Stimulated activated CD4-positive, alpha-beta T cell treated with anti-CD3 and anti-CD28 coated beads, Interleukin-1b, Interleukin-23, amount 100 ng/mL, for 4 hours (primary cell): ENCODE measurements at places on chromosomes 5 and 9.

DNA sequence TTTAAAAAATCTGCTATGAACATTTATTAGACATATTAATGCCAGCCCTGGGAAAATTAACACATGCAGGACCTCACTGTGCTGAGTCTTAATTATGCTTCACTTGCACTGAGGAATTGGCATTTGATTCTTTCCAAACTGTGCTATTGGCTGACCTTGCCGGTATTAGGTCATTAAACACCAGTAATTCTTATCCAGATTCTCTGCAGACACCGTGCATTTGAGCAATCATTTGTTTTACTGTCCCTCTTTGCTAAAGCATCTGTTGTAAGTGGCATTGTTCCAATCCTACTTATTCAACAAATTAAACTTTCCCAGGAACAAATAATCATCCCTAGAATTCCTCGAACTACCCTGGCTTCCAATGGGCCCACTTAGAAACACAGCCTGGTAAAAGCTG is 145.0 kb downstream of the SLC12A2 start:
- DNase-seq: no peak

- DNase-seq: no peak
Observed at GRCh38 chr5:102069974-102070373, 226.1 kb downstream of the SLCO4C1 start.

DNA sequence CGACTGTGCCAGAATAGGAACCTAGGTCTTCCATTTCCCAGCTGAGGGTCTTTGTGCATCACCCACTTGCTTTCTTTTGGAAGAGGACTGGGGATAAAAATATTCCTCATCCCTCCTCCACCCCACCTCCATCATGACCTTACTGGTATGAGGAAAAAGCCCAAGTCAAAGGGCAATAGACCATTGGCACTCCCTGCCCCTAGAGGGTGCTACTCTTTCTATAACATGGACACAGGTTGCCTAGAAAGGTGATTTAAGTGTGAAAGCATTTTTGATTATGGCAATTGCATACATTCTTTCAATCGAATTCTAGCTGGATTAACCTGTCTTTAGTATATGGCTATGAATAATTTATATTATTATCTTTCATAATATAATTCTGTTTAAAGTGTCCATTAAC is 22.8 kb upstream of the ZNF618 start:
- DNase-seq: no peak

DNA sequence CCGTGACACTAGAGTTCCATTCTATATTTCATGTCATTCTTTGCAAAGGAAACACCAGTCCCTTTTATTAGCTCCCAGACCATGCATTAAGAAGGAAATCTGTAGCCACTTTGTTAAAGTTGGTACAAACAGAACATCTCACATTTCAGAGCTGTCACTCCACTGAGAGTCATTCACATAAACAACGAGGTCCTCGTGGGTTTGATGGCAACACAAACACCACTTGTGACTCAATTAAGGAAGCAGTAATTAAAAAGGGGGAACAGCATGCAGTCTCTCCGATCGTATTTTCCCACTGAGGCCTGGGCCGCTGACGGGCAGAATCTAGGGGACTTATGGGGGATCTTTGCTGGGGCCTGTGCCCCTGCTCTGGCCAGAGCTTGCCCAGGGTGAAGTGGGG is 94.2 kb upstream of the ZNF618 start:
- DNase-seq: no peak

- no peak for DNase-seq
Observed at GRCh38 chr9:122159925-122160246, 178 bp downstream of the MORN5 start.

DNA sequence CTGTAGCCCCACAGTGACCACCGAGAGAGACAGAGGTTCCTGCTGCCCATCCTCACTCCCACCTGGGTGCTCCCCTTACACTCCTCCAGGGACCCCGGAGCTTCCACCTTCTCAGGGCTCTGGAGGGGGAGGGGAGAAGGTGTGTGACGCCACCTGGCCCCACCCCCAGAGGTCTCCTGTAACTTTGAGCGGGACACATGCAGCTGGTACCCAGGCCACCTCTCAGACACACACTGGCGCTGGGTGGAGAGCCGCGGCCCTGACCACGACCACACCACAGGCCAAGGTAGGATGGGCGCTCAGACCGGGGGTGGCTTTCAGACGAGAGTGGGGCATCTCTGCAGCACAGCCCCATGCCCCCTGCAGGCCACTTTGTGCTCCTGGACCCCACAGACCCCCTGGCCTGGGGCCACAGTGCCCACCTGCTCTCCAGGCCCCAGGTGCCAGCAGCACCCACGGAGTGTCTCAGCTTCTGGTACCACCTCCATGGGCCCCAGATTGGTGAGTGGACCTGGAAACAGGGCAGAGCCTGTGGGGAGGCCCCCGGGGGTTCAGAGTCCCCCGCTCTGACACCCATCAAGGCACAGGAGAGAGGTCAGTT is 4.5 kb downstream of the MAMDC4 start:
- no peak for DNase-seq

GRCh38 chr5:172771439-172772111 is 580 bp upstream of the DUSP1 start:
- DNase-seq: peak; percentile 26

- no peak for DNase-seq
Observed at GRCh38 chr9:116592970-116593369, 94.1 kb upstream of the TRIM32 start.

DNA sequence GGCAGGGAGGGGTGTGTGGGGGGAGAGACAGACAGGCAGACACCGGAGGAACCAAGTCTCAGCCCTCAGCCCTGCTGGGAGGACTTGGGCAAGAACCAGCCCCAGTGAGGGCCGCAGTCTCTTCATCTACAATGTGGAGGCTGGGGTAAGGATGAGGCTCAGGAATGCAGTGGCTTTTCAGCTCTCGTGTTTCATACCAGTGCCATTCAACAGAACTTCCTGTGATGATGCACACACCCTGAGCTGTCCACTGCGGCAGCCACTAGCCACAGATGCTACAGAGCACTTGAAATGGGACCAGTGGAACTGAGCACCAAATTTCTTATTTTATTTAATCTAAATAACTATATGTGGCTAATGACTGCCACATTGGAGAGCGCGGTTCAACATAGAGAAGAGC is 10.7 kb downstream of the CAMK2A start:
- DNase-seq: no peak

DNA sequence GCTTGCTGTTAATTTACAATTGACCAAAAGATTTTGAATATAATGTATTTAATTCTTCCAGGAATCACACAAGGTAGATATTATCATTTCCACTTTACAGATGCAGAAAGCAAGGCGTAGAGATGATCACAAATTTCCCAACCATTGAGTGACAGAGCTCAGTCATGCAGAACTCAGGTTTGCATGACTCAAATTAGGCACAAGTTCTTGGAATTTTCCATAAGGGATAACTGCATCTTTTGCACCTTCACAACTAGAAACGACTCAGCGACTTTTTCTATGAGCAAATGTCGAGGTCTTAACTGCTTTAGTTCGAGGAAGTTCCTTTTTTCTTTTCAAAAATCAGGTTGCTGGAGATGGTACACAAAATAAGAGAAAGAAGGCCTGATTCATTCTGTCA is 265.5 kb upstream of the PAPPA start:
- DNase-seq: no peak

GRCh38 chr9:88018101-88018500 is 43.8 kb upstream of the CDK20 start:
- DNase-seq: no peak

GRCh38 chr9:35905912-35906679 is at the start of gene HRCT1:
Gene HRCT1 (plus strand): TSS chr9:35906202. CDS start chr9:35906288, 86 bp downstream.
- no peak for DNase-seq

DNA sequence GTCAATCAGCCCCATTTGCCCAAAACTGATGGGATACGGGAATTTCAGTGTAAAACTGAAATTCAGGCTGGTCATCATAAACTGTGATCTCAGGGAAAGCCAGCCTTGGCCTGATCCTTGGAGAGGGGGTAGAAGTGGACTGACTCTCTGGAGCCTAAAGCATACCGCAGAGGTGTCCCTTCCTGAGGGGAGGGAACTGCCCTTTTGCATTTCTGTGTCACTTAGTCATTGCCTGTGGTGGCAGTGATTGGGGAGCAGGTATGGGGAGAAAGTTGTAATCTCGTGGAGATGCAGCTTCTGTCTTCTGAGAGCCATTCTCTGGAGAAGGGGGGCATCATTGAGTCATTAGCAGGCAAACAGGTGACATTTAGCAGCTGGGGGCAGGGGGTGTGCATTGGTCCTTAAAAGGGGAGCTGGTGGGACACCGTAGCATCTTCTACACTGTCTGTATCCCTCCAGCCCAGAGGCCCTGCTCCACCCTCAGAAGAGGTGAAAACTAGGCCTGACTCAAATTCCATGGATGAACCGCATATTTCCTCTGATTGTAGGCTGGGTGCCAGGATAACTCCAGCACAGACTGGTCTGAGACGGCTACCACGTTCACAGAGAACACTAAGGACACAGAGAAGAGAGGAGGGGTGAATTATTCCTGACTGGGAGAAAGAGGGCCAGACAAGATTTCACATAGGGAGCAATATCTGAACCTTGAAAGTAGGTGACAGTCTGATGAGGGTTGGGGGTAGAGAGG is 143.3 kb downstream of the SEC61B start:
- DNase-seq: no peak

GRCh38 chr5:173913686-173914321 is 25.7 kb downstream of the CPEB4 start:
- DNase-seq: no peak

DNA sequence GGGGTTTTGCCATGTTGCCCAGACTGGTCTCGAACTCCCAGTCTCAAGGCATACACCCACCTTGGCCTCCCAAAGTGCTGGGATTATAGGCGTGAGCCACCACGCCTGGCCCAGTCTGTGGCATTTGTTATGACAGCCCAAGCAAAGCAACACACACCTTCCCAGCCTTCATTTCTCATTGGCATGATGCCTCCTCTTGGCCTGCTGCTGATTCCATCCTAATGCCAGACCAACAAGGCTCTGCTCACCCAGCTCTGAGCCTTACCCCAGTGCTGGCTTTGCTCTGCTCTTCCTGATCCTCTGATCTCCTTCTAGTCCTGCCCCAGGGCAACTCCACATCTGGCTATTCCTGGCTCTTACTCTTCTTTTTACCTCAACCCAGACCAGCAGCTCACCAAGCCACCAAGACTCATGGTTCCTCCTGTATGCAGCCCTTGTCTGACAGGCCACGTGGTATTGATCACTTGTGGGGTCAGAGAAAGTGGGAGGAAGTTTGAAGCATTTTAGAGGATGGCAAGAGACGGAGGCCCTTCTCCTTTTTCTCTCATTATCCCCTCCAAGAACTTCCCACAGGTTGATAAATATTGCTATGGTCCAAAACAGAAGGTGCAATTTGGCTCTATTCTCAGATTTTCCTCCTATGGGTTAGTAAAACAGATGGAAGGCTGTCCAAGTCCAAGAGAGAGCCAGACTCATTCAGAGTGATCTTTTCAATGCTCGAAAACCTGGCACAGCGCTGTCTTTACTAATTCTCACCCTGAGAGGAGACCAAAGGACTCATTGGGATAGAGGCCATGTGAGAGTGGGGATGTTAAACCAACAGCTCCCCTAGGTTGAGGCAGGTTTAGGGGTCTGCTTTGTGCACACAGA is 958 bp downstream of the CD180 start:
- DNase-seq: no peak

- DNase-seq: no peak
Observed at GRCh38 chr9:131404581-131404980, 10.7 kb downstream of the PRRC2B start.

GRCh38 chr5:96146675-96147074 is 185.0 kb upstream of the ELL2 start:
- no peak for DNase-seq

- no peak for DNase-seq
Observed at GRCh38 chr9:23526806-23527205, 299.2 kb downstream of the ELAVL2 start.

GRCh38 chr9:136169495-136169894 is 35.4 kb downstream of the LHX3 start:
- no peak for DNase-seq

DNA sequence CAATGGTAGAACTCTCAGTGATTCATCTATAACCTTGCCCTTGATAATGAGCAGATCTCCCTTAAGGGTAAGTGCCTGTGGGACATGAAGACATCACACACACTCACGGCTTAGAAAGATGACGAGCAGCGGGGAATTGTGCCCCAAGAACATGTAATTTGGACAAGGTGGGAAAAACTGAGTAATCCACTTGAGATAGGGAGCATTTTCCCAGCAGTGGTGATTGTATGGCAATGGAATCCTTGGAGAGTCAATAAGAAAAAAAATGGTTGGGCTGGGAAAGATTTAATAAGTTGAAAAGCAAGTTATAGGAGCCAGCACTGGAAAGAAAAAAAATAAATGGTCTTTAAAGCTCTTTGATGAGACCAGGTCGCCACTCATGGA is 193.1 kb downstream of the GLIS3 start:
- DNase-seq: no peak

DNA sequence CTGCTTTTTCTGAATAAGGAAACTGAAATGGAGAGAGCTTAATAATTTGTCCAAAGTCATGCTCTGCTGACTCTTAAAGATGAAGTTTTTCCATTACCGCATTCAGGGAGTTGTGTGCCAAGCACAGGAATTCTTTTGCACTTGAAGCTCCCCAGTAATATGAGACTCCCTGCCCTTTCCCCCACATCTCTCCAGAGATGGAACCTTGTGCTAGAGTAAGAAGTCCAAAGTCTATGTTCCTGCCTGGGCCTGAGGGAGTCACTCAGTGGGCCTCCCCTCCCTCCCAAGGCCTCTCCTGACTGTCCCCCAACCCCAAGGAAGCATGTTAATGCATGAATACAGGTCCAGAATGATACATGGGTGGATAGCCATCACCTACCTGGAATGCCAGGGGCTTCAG is 173.3 kb upstream of the SEMA6A start:
- no peak for DNase-seq

DNA sequence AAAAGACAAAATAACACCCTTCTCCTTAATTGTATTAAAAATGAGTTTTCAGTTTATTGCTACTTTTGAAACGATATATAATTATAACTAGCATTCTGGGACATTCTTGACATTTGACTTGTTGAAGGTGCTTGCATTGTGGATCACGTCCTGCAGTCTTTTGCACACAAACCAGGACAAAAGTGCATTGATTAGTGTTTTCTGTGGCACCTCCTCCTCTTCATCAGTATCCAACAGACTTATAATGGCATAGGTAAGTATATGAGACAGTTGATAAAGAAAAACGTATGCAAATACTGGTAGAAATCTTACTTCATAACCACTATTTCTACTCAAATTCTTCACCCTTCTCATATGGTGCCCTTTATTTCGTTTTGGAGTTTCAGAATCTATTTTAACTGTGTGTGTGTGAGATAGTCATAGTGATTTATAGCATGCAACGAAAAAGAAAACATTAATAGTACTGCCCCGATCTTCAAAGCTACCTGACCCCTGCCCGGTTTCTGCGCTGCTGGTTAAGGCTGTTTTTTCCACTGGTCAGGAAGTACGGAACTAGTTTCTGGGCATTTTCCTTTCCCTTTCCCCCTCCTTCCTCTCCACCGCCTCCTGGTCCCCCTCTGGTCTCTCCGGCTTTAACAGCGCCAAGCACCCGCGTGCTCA is 639 bp upstream of the RASA1 start:
- DNase-seq: no peak

GRCh38 chr5:61981886-61982285 is 324.1 kb upstream of the KIF2A start:
- DNase-seq: no peak

- no peak for DNase-seq
Observed at GRCh38 chr9:7500521-7500920, 299.1 kb downstream of the DMAC1 start.

- no peak for DNase-seq
Observed at GRCh38 chr5:146883511-146883910, 5.0 kb upstream of the PPP2R2B start.
